ENCODE measurements at places on chromosomes 7 and 10.

DNA sequence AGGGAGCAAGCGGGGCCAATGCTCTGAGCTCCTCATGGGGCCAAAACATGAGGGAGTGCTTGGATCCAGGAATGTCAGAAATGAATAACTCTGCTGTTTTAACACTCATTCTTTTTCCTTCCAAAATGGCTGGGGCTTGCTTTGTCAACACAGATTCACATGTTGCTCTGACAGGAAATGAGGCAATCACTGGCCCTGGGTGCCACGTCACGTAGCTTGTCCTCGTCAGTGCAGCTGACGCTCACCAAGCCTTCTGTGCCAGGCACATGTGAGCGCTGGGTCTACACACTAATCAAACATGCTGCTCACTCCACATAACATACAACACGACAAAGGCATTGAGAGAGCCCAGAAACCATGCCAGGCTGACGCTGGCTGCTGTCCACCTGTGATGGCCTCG is 198.9 kb downstream of the WDR37 start:
- no peak for DNase-seq

DNA sequence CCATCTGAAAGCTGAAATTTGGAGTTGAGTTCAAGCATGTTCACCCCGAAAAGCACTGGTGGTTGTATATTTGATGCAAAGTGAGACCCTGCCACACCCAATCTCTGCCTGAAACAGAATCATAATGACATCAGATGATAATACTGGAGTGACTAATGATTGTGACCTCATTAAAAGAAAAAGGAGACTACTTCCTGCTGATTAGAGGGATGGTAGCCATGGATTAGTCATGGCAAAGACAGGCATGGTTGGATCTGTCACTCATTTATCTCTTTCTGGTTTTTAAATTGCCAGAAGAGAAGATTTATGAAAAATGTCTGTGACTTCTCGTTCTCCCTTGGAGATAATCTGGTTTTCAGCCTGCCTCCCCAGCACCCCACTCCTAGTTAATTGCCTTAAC is 101.2 kb downstream of the BAMBI start:
- DNase-seq: no peak

- no peak for DNase-seq
Observed at GRCh38 chr10:101330631-101331225, 23.2 kb upstream of the BTRC start.

DNA sequence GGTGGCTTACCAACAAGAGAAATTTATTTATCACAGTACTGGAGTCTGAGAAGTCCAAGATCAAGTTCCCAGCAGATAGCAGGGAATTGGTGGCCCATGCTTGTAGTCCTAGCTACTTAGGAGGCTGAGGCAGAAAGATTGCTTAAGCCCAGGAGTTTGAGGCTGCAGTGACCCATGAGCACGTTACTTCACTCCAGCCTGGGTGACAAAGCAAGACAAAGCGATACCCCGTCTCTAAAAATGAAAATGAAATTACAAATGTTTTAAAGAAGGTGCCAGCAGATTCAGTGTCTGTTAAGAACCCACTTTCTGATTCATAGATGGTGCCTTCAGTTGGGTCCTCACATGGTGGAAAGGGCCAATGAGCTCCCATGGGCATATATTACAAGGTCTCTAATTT is 20.6 kb upstream of the ARHGAP12 start:
- DNase-seq: no peak

DNA sequence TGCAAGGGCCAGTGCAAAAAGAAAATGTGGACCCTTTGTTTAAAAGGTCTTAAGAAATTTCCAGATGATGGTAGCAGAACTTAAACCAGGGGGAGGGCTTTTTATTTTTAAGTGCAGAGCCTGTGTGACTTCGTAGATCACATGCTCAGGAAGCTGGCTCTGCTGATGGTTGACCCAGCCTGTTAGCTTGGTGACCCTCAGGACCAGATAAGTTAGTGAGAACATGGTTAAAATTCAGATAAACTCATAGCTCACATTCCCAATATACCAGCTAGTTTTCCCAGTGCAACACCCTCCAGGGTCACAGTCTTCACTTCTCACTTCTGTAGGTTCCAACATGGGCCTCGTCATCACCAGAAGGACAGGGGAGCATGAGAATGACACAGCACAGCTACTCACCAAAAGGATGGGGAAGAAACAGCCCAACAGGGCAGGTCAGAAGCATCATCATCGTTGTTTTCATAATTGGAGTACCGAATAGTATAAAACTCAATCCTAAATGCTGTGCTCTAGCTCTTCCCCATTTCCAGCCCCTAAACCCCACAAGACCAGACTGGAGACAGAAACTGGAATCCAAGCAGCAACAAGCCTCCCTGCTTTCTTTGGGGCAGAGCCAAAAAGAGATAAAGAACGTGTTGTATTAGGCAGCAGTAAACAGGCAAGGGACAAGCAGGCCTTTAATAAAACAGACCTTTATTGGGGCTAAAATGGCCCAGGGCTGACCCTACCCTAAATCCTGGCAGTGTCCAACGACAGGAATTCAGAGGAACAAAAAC is 102.2 kb upstream of the ANKRD1 start:
- DNase-seq: no peak
